ENCODE measurements at places on chromosomes 7 and 10.

GRCh38 chr7:67671006-67671548 lies 674.4 kb downstream of the TYW1 start:
- no peak for DNase-seq

DNA sequence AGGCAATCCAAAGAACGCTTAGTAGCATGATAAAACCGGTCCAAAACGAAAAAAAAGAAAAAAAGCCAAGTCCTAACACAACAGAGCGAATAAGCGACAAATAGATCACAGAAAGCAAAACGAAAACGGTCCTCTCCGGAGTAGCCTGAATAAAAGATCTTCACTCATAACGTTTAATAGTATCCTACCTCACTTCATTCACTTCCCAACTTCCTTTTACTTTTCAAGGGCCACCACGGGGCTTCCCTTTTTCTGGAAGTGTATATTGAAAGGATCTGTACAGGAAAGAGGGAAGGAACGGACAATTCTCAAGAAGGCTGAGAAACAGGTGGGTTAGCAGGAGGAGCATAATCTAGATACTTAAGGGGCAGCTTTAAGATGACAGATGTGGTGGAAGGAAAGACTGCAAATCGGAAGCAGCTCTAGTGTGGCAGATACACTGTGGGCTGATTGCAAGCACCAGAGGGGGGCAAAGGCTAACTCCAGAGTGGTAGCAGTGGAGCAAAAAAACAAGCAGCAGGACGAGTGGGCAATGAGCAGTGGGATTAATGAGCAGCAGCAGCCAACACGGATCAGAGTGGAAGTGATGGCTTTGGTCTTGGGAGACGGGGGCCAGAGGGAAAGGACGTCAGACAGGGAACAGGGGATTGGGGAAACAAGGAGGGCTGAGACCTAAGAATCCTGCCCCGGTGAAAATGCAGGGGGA lies 866 bp downstream of the CNOT4 start:
- no peak for DNase-seq

- no peak for DNase-seq
Measured at GRCh38 chr7:118111347-118111746, 72.6 kb upstream of the LSM8 start.

DNA sequence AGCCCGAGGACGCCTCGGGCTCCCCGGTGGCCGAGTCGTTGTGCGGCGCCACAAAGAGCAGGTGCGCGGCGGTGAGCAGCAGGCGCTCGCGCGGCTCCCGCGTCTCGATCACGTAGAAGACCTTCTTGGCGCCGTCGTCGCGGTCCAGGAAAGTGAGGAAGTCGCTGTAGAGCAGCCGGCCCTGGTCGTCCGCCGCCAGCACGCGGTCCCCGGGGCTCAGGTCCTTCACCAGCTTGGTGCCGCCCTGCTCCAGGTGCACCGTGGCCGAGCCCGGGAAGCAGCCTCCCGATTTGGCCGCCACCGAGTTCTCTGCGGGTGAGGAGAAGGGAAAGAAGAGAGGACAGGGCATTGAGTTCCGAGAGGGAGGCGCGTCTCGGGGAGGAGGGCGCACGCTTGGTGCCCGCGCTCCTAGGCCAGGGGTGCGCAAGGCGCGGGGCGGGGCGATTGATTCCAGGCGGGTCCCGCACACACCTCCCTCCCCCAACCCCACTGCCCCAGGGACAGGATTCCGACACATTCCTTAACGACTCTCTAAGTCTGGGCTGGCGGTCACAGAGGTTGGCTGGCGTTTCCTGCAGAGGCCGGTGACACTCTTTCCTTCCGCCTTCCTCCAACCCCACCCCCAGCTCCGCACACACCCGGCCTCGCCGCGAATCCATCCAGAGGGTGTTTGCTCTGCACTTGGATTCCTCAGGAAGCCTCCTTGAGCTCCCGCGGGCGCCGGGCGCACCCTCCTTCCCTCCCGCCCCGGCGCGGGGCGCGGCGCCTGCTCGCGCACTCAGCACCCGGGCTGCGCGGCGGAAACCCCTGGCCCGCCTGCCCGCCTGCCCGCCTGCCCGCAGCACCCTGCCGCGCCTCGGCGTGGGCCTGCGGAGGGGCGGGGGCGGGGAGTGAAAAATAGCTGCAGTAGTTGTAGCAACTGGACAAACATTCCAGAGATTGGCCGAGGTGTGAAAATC lies 8.6 kb downstream of the SHH start:
- no peak for DNase-seq

GRCh38 chr10:23479798-23480473 lies 41.1 kb downstream of the OTUD1 start:
- no peak for DNase-seq

All from GM12891 (cell line).